ENCODE measurements at places on chromosomes 13 and 19. TPM values are rescaled to one million over a fixed set of nuclear protein-coding genes. Genes with fewer than 3 reads are reported as not detected.

DUS3L gene
- 128 TPM for total RNA-seq

- no peak for DNase-seq
- H3K36me3 ChIP-seq = peaks cover 3% of the 10 kb centered on the region
- peak overlapping the region; percentile 2 for H3K27ac ChIP-seq
- H3K27me3 ChIP-seq = no peaks in the 10 kb centered on the region
- H3K4me3 ChIP-seq = peak overlapping the region; percentile 62
These were observed 199.3 kb downstream of the KCNRG start for GRCh38 chr13:50214514-50214913.

- no peak overlapping the region for H3K27ac ChIP-seq
- H3K36me3 ChIP-seq = peaks cover 2% of the 10 kb centered on the region
- H3K4me1 ChIP-seq = peaks cover 30% of the 10 kb centered on the region
- H3K4me3 ChIP-seq = no peak overlapping the region
These were observed 55.6 kb downstream of the SLC7A1 start for GRCh38 chr13:29539856-29540255.

MED16 gene
- total RNA-seq = 59.6 TPM

DNA sequence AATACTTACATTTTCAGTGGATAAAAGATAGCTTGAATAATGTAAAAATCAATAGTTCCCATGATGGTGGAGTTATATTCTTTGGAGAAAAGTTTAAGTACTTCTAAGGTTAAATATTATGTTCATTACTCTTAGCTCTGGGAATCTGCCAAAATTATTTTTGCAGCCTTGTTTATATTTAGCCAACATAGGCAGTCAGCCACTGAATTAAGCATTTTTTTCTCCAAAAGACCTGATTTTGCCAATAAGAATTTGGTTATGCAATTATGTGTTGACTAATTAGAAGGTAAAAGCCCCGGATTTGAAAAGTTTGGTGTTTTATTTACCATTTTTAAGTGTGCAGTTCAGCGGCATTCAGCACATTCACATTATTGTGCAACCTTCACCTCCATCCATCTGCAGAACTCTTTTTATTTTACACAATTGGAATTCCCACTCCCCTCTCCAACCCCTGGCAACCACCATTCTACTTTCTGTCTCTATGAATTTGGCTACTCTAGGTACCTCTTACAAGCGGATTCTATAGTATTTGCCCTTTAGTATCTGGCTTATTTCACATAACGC lies 90.1 kb upstream of the C1QTNF9B start:
- DNase-seq = no peak
- peaks cover 65% of the 10 kb centered on the region for H3K27me3 ChIP-seq
- H3K4me1 ChIP-seq = no peaks in the 10 kb centered on the region
- no peak overlapping the region for H3K4me3 ChIP-seq
- no peak overlapping the region for H3K27ac ChIP-seq

NMRK2 gene
- not detected for total RNA-seq
